ENCODE measurements at places on chromosomes 3 and 15. TPM values are rescaled to one million over a fixed set of nuclear protein-coding genes. Genes with fewer than 3 reads are reported as not detected.

Gene TEX55
- total RNA-seq: not detected

Gene DNASE1L3
- total RNA-seq: not detected

Gene GOLGA6L6
- not detected for total RNA-seq

Gene HYAL1
- 0.42 TPM for total RNA-seq

Gene OIP5
- total RNA-seq: 5.7 TPM

Gene ATP8B4
- total RNA-seq: not detected

Gene POLQ
- total RNA-seq: 5.8 TPM

Gene LTK
- total RNA-seq: 0.17 TPM

Gene LSMEM2
- total RNA-seq: not detected
